ENCODE measurements at places on chromosomes 2 and 18.
A peak's percentile ranks its signal among the peaks of the same experiment; 100 is the strongest.

DNA sequence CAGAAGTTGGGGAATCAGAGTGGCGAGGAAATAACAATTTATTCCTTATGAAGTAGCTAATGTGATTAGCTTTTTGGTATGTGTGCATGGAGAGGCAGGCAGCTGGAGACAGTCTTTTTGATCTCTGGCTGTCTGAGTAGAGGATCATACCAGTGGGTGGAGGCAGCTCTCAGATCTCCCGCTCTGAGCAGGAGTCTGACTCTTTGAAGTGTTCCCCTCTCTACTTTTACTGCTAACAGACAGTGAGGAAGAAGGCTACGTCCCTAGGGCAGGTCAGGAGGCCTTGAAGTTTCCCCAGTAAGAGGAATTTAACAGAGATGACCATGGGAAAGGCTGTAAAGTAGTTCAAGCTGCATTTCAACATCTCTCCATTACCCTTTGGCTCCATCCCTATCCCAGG is 111.9 kb upstream of the REG3A start:
- no peak for DNase-seq

DNA sequence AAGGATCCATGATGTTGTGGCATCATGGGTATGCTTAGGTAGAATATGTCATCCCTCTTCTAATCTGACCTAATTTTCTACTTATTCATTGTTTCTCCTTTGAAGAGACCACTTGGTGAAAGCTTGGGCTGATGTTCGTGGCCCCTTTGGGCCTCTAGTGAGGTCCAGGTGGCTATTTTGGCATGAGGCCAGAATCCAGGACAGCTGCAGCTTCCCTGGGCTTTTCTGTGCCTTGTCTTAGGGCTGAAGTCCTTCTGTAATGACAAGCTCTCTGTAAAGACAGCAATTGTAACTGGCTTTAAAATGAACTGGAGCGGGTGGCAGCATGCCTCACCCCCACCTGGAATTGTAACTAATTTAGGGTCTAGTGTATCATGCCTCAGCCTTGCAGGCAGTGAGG is 15.6 kb upstream of the MC2R start:
- no peak for DNase-seq

DNA sequence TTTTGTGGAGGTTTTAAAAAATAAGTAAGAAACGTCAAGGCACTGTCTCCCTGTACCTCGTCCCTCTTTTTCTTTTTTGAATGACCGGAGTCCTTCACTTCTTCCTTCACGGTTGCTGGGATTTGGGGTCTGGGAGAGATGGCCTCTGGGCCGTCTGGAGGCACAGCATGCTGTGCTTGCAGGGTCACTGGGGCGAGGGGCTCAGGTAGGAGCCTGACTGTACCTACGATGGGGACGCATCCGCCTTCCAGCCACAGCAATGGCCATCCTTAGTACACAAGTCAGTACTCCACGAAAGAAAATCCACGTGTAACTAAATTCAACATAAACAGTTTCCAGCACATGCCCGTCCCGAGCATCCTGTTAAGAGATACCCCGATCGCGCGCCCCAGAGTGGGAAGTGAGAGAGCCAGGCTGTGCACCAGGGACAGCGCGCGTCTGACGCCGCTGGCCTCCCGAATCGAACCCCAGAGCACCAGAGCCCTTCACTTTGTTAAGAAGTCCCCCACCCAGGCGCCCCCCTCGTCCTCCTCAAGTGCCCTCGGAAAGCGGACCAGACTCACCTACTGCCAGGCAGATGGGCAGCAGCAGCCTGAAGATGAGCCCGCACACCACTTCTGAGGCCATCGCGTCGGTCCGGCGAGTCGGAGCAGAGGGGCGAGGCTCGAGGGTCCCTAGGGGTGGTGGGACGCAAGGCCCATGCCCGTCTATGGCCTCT is 1.2 kb downstream of the PIEZO2 start:
- no peak for DNase-seq

DNA sequence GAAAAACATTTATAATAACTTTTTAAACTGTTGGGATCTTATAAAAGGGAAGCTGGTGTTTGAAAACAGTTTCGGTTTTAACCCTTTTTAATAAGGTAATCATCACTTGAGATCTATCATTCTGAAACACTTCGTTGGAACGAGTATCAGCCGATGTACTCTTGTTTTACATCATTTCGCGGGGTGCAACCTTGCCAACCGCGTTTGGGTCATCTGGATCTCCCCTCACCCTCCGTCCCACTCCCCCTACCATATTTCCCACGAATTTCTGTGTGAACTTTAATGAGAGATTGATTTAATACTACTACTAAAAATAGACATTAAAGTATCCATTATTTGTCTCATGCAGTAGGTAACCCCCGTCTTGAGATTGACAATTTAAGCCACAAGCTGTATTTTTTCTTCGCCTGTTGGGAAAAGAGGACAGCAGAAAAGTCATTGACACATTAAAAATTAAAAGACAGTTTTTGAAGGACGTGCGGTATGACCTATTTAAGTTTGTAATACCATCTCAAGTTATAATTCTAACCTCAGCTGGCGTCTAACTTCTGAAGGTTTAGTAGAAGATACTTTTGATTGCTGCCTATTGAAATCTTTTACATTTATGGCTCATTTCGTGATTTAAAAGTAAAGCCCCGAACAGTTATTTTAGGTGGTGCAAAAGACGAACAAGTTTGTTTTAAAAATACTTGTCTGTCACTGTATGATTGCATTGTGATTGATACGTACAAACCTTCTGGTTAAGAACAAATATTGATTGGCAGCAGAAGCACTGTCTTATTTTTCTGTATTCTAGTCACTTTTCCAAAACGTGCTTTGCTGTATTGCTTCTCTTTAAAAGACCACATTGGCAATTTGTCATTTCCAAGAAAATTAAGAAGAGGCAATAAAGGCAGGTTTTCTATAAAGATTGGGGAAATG is 1.5 kb downstream of the CREB1 start:
- DNase-seq: peak; percentile 54

GRCh38 chr2:165161510-165161909 is 42.3 kb downstream of the SCN3A start:
- no peak for DNase-seq

DNA sequence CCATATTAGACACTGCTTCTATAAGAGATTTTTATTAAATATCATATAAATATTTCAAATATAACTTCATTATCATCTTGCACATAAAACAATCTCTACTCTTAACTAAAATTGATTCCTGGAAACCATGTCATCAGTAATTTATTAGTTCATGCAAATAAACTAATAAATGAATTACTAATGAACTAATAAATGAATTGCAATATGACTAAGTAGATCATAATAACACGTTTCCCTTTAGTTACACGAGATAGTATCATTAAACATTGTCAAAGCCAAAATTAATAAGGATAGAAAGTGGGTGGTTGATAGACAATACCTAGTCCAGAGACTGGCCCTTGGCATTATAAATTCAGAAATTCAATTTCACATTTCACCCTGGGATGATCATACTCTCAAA is 26.1 kb downstream of the METTL4 start:
- no peak for DNase-seq

DNA sequence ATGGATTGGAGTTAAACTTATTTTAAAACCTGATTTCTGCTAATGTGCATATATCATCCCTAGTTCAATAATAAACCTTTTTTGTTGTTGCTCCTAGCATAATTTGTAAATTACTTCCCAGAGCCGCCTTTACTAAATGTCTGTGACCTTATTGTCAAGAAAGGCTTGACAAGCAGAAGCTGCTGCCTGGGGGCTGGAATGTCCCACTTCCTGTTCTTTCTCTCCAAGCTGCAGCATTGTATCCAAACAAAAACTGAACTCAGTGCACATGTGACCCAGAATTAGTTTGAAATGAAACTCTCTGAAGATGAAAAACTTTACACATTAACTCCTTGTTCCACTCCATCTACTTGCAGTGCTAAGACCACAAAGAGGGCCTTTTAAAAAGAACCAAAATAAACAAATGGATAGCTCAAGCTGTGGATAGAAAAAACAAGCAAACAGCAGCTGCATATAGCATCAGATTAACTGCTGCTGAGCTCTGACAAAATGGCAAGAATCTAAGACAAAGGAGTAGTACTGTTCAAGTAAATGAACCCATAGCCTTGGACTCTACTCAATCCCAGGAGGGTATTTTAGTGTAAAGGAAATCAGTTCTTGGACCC is 99.8 kb upstream of the NEUROD1 start:
- peak; percentile 54 for DNase-seq

DNA sequence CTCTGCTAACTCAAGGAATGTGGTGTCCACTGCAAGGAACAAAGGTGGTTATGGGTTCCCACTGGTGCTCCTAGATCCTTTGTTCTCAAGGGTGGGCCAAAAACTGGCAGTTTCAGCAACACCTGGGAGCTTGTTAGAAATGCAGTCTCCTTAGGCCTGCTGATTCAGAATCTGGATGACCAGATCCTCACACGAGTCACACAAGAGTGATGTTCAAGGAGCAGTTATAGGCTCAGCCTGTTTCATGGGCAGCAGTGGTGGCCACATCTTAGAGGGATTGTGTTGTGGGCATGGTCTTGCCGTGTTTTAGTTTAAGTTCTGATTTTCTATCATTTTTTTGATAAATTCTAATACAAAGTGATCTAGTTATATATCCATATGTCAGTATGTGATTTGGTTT is 28.7 kb upstream of the MGAT5 start:
- no peak for DNase-seq

GRCh38 chr2:53508667-53509066 is 258.9 kb upstream of the CHAC2 start:
- no peak for DNase-seq

- DNase-seq: peak; percentile 52
These were observed 940 bp downstream of the XRCC5 start for GRCh38 chr2:216109962-216110614.

GRCh38 chr2:182611009-182611408 is 105.0 kb upstream of the DNAJC10 start:
- no peak for DNase-seq

DNA sequence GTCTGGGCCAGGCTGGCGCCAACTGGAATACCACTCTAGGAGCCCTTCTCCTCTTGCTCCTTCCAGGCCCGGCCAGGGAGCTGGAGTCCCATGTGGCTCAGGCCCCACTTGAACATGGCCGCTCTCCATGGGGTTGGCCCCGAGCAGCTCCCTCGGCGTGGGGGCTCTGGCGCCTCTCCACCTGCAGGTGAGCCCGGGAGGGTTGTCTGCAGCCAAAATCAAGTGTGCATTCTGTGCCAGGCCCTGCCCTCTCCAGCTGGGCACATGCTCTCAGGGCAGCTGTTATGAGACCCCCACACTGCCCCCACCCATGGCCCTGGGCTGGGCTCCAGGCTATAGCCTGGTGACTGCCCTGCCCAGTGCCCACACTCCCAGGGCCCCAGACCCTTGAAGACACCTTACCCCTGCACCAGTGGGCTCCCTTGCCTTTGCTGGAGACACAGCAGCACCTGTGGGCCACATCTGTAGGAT is 45.8 kb upstream of the HS6ST1 start:
- no peak for DNase-seq

DNA sequence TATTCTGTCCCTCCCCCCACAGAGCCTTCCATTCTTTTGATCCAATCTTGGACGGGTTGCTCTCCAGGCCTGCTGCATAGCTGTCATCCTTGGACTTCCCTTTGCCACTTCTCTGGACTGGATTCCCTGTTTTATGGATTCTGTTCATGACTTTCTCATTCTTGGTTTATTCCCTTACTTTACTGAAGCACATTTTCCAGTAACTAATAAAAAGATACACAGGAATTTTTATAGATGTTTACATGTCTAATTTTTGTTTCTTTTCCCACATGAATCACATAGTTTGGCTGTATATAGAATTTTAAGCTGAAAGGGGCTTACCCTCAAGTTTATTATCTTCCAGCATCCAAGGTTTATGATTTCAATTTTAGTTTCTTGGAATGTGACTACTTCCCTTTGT is 37.9 kb downstream of the GDF7 start:
- DNase-seq: no peak

DNA sequence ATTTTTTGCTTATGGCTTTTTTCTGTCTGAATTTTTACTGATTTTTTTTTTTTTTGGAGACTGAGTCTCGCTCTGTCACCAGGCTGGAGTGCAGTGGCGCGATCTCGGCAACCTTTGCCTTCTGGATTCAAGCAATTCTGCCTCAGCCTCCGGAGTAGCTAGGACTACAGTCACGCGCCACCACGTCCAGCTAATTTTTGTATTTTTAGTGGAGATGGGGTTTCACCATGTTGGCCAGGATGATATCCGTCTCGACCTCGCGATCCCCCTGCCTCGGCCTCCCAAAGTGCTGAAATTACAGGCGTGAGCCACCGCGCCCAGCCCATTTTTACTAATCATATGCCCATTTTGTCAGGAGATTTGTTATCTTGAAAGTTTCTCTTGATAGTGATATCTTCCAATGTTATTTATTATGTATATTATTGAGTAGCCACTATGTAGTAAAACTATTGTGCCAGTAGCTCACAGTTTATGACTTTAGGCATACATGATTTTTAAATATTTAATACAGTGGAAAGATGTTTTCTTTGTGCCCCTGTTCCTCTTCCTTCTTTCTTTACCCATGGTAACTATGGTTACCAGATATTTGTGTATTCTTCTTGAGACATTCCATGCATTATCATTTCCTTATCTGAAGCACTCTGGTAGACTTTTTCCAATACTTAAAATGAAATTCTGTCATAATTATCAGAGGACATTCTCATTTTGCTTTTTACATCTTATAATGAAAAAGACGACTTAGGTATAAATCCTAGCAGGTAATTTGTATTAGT is 2.1 kb downstream of the HAT1 start:
- DNase-seq: no peak

DNA sequence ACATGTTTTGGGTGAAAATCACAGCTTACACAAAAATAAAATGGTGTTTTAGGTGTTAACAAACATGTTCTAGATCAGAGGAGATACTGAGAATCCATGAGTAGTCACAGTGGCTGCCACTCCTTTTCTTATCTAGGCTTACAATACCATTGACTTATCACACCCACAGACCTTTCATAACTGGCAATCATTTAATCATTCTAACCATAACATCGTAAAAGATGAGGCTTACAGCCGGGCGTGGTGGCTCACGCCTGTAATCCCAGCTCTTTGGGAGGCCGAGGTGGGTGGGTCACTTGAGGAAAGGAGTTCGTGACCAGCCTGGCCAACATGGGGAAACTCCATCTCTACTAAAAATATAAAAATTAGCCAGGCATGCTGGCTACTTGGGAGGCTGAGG is 18.8 kb upstream of the SERPINB5 start:
- DNase-seq: no peak
